ENCODE measurements at places on chromosomes 7 and 10. TPM values are rescaled to one million over a fixed set of nuclear protein-coding genes. Genes with fewer than 3 reads are reported as not detected.

Gene SNX10
- polyA plus RNA-seq, result 12.6 TPM

Gene RNF133
- polyA plus RNA-seq, result 0.10 TPM

Gene CYP3A7
- polyA plus RNA-seq, result 1.8 TPM

- DNase-seq, result no peak
Observed at GRCh38 chr10:82267014-82267413, 392.0 kb downstream of the NRG3 start.

DNA sequence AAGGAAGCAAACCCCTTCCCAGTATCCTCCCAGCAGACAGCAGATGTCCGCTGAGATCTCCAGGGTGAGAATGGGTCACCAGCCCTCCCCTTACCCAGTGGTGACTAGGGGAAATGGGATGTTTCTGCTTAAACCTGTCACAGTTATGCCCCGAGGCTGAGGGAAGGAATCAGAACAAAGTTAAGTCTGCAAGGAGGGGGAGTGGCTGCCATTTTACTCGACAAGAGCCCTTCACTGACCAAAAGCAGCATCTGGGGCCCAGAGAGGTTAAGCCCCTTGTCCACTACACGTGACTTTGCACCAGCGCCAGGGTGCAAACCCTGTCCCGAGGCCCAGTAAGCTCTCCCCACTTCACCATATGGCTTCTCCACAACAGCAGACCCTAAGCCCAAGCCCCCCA, 4.6 kb upstream of the NANOS1 start:
- DNase-seq, result no peak

DNA sequence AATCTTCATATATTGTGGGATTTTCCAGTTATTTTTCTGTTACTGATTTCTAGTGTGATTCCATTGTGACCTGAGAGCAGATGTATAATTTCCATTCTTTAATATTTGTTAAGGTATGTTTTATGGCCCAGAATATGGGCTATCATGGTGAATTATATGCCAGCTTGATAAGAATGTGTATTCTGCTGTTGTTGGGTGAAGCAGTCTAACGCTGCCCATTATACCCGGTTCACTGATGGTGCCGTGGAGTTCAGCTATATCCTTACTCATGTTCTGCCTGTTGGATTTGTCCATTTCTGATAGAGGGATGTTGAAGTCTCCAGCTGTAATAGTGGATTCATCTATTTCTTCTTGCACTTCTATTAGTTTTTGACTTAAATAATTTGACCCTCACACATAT, 41.7 kb downstream of the DYNC2I1 start:
- no peak for DNase-seq
